ENCODE measurements at places on chromosomes 11 and 22. TPM values are rescaled to one million over a fixed set of nuclear protein-coding genes. Genes with fewer than 3 reads are reported as not detected.

RBM4B gene
- 15.2 TPM for total RNA-seq

ACR gene
- not detected for total RNA-seq

PDGFD gene
- not detected for total RNA-seq

OR51E2 gene
- total RNA-seq, result not detected

GNG3 gene
- not detected for total RNA-seq

C11orf87 gene
- not detected for total RNA-seq

TPBGL gene
- total RNA-seq, result 0.07 TPM

PPP1CA gene
- total RNA-seq, result 238 TPM

MPPED2 gene
- not detected for total RNA-seq

PANX3 gene
- total RNA-seq, result not detected

DNA sequence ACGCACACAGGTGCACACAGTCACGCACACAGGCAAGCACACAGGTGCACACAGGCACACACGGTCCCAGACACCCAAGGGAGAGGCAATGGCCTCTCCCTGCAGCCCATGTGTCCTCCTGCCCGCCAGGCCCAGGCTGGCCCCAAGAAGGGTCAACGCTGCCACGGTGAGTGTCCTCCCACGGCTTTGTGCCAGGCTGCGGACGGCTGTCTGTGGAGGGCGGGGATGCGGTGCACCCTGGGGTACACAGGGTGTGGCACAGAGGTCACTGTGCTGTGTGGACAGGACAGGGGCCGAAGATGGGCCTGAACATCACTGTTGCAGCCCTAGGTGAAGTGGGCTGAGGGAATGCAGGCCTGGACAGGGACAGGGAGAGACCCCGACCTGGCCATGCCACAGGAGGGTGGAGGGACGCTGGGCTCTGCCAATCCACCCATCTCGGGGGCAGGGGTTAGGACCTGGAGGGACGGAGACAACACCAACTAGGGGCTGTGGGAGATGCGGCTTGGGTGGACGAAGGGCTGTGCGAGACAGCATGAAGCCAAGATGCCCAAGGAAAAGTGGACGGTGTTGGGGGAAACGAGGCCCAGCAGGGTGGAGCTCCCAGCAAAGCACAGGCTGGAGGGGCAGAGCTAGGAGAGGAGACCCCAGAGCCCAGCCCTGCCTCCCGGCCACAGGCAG lies 523.8 kb downstream of the BRD1 start:
- DNase-seq, result peak; percentile 49

- DNase-seq, result no peak
Observed at GRCh38 chr11:87351676-87352075, 313.9 kb downstream of the TMEM135 start.

DNA sequence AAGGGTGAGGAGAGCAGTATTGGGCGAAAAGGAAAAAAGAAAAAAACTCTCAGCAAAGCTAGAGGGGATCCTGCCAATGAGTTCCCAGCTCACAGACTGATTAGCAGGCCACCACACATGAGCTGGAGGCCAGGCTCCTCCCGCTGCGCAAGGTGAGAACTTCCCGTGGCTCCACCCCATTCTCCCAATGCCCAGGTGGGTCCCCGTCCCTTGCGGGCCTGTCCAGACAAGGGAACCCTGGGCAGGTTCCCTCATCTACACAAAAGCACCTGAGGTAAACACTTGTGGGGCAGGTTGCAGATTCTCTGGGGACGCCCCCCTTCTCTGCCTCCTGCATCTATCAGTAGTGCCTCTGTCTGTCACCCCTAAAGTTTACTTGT lies 46.5 kb downstream of the CDPF1 start:
- DNase-seq, result no peak

DNA sequence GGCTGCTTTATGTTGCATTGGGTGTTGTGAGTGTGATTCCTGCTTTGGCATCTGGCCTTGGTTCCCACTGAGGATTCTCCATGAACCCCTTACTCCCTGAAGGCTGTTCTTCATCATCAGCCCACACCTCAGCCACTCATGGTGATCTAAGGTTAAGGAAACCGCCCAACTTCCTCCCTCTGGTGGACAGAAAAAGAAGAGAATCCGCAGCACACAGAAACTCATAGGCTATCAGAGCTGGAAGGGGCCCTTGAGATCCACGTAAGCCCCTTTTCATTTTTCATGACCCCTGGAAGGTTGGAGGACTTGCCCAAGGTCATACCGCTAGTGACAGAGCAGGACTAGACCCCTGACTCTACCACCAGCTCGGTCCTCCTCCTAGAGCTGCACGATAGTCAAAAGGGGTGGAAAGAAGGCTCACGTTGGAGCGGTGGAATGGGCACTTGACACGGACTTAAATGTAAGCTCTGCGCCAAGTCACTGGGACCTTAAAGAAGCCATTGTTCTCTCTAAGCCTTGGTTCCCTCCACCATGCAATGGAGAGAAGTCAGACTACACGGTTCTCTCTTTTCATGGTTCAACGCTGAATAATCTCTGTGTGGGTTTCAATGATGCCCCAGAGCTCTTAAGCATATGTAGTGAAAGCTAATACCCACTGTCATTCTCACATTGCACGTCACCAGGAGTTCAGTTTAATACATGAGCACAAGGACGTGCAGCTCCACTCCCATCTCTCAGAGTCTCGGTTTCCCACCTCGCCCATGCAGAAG lies 83.6 kb upstream of the CRTAM start:
- DNase-seq, result no peak

DNA sequence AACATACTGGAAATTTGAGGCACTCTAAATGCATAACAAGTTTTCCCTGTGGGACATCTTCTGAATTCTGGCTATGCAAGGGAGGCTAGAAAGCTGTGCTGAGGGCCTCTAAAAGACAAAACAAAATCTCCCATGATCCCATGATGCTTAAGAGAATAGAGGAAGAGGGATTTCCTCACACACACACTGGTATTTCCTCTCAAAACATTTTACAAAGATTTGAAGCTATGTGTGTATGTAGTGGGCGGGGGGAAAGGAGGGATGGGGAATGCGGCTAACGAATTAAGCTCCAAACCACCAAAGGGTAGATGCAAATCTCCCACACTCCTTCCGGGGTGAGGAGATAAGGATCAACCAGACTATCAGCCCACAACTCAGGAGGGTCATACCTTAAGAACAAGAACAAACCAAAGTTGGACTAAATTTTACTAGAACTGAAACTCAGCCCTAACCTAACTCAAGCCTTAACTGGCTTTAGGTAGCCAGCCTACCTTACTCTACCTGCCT lies 6.0 kb downstream of the OR2AT4 start:
- DNase-seq, result no peak

- DNase-seq, result no peak
Observed at GRCh38 chr11:126890561-126890960, 110.0 kb downstream of the KIRREL3 start.

- no peak for DNase-seq
Observed at GRCh38 chr11:73126804-73127480, 15.2 kb downstream of the FCHSD2 start.

GRCh38 chr11:16177688-16178087 lies 178.7 kb downstream of the SOX6 start:
- no peak for DNase-seq

GRCh38 chr22:48258064-48258701 lies 1495.7 kb downstream of the TBC1D22A start:
- DNase-seq, result no peak

- no peak for DNase-seq
Observed at GRCh38 chr22:30433227-30433626, 7.7 kb downstream of the MTFP1 start.

DNA sequence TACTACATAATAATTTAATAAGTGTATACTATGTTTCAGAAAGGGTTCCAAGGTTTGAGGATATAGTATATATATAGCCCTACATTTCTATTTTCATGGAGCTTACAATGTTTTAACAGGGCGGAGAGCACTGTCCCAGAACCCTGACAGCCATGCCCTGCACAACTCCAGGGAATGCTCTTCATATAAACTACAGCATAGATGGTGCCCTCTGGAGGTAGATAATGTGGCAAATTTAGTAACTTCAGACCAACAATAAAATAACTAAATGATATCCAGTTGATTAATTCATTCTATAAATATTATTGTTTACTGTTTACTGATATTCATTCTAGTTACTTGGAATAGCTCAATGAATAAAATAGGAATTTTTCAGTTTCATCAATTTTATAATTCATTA lies 693.7 kb upstream of the CCDC179 start:
- DNase-seq, result no peak

DNA sequence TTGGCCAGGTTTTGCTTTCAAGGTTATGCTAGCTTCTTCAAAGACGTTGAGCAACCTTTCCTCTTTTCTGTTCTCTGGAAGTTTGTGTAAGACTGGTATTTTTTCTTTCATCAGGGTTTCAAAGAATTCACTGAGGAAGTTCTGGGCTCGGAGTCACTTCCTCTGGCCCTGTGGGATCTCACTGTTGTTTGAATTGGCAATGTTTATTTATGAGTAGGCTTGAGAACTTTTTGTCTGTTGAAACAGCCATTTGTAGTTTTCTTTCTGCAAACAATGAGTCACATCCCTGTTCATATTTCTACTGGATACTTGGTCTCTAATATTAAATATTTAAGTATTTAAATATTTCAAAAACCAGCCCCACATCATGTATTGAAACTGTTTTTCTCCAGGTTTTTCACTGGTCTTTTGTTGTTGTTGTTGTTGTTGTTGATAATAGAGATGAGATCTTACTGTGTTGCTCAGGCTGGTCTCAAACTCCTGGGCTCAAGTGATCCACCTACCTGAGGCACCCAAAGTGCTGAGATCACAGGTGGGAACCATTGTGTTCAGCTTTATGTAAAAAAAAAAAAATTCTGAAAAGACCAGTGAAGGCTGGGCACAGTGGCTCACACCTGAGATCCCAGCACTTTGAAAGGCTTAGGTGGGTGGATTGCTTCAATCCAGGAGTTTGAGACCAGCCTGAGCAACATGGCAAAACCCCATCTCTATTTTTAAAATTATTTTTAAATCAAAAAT lies 26.9 kb downstream of the SUSD2 start:
- DNase-seq, result no peak

DNA sequence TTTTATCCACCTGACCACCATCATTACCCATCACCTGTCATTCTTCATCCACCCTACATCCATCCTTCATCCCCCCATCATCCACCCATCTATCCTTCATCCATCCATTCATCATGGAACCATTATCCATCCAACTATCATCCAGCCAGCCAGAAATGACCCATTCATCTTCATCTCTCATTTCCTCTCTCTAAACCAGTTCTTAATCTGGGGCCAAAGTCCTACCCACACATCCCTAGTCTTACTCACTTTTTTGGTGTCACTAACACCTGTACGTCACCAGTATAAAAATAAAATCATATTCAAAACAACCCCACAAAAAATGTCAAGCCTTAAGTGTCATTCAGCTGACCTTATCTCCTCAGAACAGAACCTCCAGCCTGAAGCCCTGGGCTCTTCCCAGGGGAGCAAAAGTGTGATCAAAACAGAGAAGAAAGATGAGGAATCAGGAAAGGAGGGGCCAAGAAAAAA lies 12.3 kb downstream of the SPI1 start:
- no peak for DNase-seq

DNA sequence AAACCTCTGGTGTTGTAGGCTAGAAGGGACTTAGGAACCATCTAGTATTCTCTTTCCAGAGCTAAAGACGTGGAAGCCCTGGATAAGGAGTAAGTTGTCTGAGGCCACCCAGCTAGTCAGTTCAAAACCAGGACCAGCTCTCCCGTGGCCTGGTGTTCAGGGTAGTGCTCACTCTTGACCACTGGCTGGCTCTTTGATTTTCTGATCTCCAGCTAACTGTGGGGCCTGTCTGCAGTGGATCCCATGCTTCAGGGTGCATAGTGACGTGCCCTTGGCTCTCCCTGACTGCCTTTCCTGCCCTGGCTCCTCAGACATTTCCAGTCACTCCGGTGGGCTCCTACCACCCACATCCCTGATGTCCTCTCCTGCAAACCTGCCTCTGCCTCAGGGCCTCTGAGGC lies 1.3 kb downstream of the CLMP start:
- no peak for DNase-seq

- DNase-seq, result peak; percentile 12
Observed at GRCh38 chr22:24106385-24107381, 74.6 kb upstream of the SUSD2 start.

GRCh38 chr11:56624661-56625110 lies 10.0 kb upstream of the OR5M1 start:
- no peak for DNase-seq

DNA sequence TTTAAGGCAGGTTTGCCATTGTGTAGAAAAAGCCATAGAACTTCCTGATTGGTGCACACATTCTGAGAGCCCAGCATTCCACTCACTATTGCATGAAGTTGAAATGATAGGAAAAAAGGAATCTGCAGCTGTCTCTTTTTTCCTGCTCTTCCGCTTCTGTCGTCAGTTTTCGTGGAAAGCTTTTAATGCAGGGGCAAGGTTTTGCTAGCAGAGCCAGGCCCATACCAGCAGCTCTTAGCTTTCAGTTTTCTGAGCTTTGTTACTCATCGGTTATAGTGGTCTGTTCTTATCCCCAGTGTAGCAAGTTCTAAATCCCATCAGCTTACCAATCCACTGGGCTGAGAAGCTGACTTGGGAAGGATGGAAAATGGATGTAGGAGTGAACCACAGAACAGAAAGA lies 162.9 kb upstream of the TTC12 start:
- DNase-seq, result no peak

- no peak for DNase-seq
Observed at GRCh38 chr11:70088735-70089250, 10.7 kb downstream of the ANO1 start.

- no peak for DNase-seq
Observed at GRCh38 chr22:17272511-17272991, 53.3 kb upstream of the ADA2 start.

GRCh38 chr11:61766353-61766841 lies 14.0 kb downstream of the MYRF start:
- DNase-seq, result no peak

DNA sequence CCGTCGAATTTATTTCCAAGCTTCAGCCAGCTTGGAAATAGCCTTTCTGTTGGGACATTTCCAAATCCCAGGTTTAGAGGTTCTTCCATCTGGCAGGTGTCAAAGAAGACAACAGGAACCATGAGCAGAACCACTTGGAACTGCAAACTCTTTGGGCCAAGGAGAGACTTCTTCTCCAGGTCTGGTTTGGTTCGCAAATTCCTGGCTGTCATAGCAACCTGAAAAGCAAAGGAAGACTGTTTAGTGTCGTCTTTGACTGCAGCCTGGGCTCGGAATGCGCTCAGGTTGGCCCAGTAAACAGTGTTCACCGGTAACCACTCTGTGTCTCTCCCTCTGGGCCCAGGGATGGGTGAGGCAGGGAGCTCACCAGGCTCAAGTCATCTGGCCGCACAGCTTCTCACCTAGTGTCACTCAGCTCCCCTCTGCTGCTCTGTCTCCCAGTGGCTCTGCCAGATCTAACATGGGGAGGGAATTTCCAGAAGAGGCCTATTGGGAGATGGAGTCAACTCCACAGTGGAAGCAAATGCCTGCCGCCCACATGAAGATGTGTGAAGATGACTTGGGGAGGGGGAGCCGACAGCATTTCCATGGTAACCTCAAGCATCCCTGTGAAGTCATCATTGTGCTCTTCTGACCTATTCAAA lies 11.9 kb upstream of the CLMP start:
- no peak for DNase-seq

DNA sequence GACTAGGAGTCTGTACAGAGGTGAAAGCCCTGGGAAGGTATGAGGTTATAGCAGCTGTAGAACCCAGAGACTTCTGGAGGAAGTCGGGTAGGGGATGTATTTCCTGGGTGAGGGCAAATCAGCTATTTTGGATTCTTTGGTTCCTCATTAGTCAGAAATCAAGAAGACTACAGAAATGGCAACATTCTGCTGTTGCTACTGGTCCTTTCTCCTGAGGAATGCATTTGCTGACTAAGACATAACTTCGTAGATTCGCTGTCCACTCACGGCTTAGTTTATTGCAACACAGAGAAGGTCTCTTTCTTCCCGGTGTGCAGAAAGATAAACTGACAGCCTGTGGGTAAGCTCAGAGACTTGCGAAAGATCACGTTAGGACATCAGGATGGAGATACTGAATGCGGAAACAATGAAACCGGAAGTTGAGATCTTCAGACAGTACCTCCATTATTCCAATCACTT lies 25.3 kb upstream of the SESN3 start:
- DNase-seq, result no peak

All from activated naive CD4-positive, alpha-beta T cell treated with anti-CD3 and anti-CD28 coated beads, Interleukin-2, amount 50 U/mL, for 72 hours (primary cell).